ENCODE measurements at places on chromosomes 3 and 15.

GRCh38 chr3:50617096-50617791, at the start of gene MAPKAPK3:
Gene MAPKAPK3, plus strand, starts transcription at chr3:50617151. Its CDS starts 415 bp downstream, at chr3:50617566.
- no peak for DNase-seq

- DNase-seq, result no peak
Observed at GRCh38 chr15:70320482-70320881, 222.8 kb upstream of the TLE3 start.

DNA sequence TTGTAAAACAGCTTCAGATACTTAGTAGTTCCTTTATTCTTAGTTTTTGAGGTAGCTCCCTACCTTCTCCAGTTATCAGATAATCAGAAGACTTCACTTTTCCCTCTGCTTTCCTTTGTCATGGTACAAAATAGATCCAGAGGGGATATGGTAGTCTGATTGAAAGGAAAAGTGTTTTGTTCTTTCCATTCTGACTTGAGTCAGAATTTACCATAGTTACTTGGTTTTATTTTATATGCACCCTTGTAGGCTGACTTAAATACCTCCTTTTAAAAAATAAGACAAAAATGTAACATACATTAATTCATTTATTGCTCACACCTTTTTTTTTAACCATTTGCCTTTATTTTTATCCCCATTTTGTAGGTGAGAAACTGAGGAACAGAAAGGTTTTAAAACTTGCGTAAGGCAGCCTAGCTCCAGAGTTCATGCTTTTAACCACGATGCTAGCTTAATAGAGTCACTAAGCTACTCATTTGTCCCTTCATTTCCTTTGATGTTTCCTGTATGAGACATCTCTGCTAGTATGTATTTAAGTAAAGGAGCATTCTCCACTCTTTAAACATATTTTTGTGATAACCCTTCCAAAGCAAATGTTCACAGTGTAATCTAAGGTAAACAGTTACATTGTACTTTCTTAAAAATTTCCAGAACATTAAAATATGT, 187.5 kb downstream of the KLHL25 start:
- no peak for DNase-seq

GRCh38 chr15:77819048-77819850, 186.5 kb upstream of the LINGO1 start:
- DNase-seq, result no peak

DNA sequence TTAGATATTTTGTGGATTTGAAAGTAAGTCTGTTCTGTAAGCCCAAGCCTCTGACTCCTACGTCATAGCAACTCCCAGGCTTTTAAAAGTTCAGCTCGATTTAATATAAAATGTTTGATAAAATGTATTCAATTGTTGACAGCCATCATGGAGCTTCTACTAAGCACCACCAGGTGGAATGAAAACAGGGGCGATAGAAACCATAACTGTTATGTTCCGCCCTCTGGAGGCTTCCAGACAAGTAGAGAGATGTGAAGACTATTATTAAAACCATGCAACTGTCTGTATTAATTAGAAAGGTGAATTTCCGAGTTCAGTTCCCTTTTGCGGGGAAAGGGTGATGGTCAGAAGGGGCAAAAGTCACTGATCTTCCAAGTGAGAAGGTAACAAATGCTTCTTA, 292.2 kb downstream of the NR2F2 start:
- no peak for DNase-seq

DNA sequence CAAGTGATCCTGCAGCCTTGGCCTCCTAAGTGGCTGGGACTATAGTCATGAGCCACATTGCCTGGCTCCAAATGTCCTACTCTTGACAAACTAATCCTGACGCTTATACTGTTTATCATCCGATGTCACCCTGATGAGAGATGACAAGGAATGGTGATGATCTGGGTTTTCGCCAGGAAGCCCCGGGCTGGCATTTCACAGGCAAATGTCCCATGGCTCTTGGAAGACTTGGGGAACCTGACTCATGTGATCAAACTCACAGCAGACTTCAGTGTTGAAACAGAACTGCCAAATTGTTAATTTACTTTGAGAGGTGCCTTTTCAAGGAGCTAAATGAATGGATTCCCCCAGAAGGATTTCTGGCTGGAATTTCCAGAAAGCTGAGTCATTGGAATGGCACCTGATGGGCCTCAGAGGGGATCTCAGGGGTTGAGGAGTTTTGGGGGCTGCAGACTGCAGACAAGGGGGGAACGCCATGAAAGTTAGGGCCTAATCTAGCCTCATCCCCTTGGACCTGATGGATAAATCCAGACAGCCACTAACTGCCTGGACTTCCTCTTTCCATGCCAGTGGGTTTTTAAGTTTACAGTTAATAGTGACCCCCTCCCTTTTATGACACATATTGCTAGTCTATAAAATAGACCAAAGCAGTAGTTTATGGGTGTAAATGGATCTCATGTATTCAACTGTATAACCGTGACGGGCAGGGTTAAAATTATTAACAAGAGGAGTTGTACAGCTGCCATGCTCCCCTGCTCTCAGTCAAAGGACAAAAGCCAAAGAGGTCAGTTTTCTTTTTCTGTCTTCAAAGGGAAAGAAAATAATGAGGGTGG, 146.6 kb downstream of the CHSY1 start:
- DNase-seq, result no peak

GRCh38 chr15:23067416-23067815, 28.0 kb upstream of the TUBGCP5 start:
- DNase-seq, result no peak

GRCh38 chr15:82143390-82144385, 97.9 kb upstream of the MEX3B start:
- no peak for DNase-seq

All from stimulated activated CD8-positive, alpha-beta memory T cell treated with anti-CD3 and anti-CD28 coated beads, Interleukin-7, amount 100 ng/mL, for 1 hour (primary cell).